ENCODE measurements at places on chromosomes 16 and 17. TPM values are rescaled to one million over a fixed set of nuclear protein-coding genes. Genes with fewer than 3 reads are reported as not detected.

The PSKH1 gene
- total RNA-seq = 27.9 TPM

- no peak overlapping the region for H3K27ac ChIP-seq
- no peak overlapping the region for H3K4me3 ChIP-seq
- H3K4me1 ChIP-seq = no peaks in the 10 kb centered on the region
- no peak for DNase-seq
- H3K27me3 ChIP-seq = peaks cover 7% of the 10 kb centered on the region
Observed at GRCh38 chr17:79922116-79922601, 82.9 kb upstream of the CBX4 start.

The CDH15 gene
- 12.6 TPM for total RNA-seq

GRCh38 chr16:79656553-79657115, 56.1 kb upstream of the MAF start:
- no peak for DNase-seq
- H3K4me3 ChIP-seq = no peak overlapping the region
- H3K27ac ChIP-seq = no peak overlapping the region

DNA sequence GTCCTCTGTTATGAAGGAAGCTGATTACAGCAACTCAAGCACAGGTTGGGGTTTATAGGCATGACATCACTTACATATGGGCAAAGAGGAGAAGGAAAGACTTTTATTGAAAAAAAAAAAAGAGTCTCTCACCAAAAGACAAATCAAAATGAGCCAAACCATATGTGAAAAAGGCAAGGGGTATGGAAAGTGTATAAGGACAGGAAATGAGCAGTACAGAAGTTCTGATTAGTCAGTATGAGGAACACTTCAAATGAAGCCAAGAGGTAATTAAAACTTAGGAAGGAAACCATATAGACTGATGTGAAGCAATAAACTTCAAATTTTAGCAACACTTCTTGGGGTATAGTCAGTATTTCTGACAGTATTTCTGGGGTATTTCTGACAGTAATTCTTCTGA, 1372.6 kb downstream of the CDH11 start:
- no peak overlapping the region for H3K4me3 ChIP-seq
- no peak for DNase-seq
- no peak overlapping the region for H3K27ac ChIP-seq
- H3K27me3 ChIP-seq = no peaks in the 10 kb centered on the region
- H3K4me1 ChIP-seq = no peaks in the 10 kb centered on the region

DNA sequence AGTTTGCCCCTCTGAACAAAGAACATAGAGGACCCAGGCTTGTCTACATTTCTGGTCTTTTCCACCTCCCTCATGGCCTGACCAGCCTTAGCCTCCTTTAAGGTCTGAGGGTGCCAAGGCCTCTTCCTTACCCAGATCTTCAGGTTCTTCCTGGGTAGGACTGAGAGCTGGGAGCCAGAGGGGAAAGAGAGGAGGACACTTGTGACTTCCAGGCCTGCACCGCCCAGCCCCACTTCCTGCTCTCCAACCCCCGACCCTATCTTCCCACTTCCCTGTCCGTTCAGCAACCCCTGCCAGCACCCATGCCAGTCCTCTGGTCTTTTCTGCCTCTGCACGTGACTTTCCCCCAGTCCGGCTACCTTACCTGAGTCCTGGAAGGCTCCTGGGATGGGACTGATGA, 534 bp downstream of the PRSS36 start:
- peaks cover 8% of the 10 kb centered on the region for H3K27me3 ChIP-seq
- DNase-seq = no peak
- peaks cover 4% of the 10 kb centered on the region for H3K36me3 ChIP-seq
- no peak overlapping the region for H3K4me3 ChIP-seq
- H3K4me1 ChIP-seq = peaks cover 1% of the 10 kb centered on the region

The STXBP4 gene
- 17.7 TPM for total RNA-seq

GRCh38 chr17:31559584-31560501, 168.4 kb downstream of the RAB11FIP4 start:
- peaks cover 13% of the 10 kb centered on the region for H3K27me3 ChIP-seq
- no peak for DNase-seq
- peaks cover 7% of the 10 kb centered on the region for H3K4me1 ChIP-seq
- peaks cover 4% of the 10 kb centered on the region for H3K36me3 ChIP-seq

GRCh38 chr17:41687828-41688640, 651 bp upstream of the EIF1 start:
- H3K27me3 ChIP-seq = peaks cover 9% of the 10 kb centered on the region
- no peak for DNase-seq

The MMP2 gene
- 7.0 TPM for total RNA-seq

GRCh38 chr17:78366109-78366848, 6.4 kb upstream of the SOCS3 start:
- H3K27ac ChIP-seq = no peak overlapping the region
- no peaks in the 10 kb centered on the region for H3K36me3 ChIP-seq
- H3K4me1 ChIP-seq = peaks cover 15% of the 10 kb centered on the region
- H3K27me3 ChIP-seq = peaks cover 8% of the 10 kb centered on the region
- peak overlapping the region; percentile 15 for H3K4me3 ChIP-seq
- DNase-seq = peak; percentile 39

DNA sequence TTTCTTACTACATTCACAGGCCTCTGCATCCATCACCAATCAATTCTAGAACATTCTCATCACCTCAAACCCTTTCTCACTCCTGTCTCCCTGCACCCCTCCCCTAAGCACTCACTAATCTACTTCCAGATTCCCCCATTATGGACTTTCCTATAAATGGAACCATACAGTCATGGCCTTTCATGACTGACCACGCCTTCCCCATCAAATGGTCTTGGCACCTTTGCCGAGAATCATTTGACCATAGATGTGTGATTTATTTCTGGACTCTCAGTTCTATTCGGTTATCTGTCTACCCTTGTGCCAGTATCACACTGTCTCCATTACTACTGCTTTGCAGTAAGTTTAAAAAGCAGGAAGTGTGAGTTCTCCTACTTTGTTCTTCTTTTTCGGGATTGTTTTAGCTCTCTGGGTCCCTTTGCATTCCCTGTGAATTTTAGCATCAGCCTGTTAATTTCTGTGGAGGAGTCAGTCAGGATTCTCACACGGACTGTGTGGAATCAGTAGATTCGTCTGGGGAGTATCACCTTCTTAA, 27.5 kb downstream of the GTF3C1 start:
- H3K27me3 ChIP-seq = peaks cover 7% of the 10 kb centered on the region
- no peak for DNase-seq
- H3K4me3 ChIP-seq = no peak overlapping the region
- H3K27ac ChIP-seq = no peak overlapping the region
- H3K36me3 ChIP-seq = peaks cover 21% of the 10 kb centered on the region
- H3K4me1 ChIP-seq = peaks cover 8% of the 10 kb centered on the region

DNA sequence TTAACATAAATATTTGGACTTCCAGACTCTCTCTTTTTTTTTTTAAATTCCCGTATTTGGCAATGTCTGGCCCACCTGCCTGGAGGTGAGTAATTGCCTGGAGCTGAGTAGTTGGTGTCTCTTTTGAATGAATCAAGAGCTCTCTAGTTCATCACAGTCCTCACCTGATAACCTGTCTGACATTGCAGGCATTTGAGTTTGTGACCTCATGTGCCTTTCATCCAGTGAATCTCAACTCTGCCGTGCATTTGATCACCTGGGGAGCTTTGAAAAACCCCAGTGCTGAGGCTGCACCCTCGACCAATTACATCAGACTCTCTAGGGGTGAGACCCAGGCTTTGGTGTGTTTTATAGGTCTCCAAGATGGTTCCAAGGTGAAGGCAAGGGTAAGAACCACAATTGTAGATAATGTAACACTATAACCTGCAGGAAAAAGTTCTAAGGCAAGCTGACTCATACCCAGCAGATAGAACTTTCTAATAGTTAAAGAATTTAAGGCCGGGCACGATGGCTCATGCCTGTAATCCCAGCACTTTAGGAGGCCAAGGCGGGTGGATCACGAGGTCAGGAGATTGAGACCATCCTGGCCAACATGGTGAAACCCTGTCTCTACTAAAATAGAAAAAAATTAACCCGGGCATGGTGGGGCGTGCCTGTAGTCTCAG, 24.5 kb upstream of the HS3ST2 start:
- H3K27ac ChIP-seq = no peak overlapping the region
- peaks cover 5% of the 10 kb centered on the region for H3K27me3 ChIP-seq
- H3K36me3 ChIP-seq = peaks cover 5% of the 10 kb centered on the region
- no peak for DNase-seq
- no peak overlapping the region for H3K4me3 ChIP-seq

DNA sequence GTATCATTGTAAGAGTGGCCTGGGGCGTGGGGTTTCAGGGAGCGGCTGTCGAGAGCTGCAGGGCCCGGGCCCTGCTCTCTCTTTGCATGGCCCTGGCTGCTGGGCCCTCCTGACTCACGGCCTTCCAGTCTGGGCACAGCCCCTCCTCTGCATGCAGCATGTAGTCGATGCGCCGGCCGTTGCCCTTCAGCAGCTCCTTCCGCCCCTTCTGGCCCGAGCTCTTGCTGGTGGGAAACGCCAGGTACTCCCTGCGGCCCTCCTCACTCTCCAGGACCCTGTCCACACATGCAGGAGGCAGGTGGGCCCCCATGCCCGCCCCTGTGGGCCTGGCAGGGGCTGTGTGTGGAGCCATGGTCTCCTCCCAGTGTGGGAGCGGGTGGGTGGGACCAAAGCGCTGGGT, 50.7 kb downstream of the PRMT7 start:
- H3K27me3 ChIP-seq = peaks cover 26% of the 10 kb centered on the region
- no peak overlapping the region for H3K27ac ChIP-seq
- no peak overlapping the region for H3K4me3 ChIP-seq
- peaks cover 39% of the 10 kb centered on the region for H3K4me1 ChIP-seq
- no peak for DNase-seq

DNA sequence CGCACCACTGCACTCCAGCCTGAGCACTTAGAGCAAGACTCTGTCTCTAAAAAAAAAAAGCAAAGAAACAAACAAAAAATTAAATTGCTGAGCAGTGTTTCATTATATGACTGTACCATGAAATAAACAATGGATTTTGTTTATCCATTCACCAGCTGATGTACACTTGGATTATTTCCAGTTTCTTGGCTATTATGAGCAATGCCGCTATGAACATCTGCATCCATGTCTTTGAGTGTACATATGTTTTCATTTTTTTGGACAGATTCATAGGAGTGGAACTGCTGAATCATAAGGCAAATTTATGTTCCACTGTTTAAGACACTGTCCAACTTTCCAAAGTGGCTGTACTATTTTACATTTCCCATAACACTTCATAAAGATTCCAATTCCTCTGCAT, 8.0 kb downstream of the RNF157 start:
- H3K4me3 ChIP-seq = no peak overlapping the region
- H3K4me1 ChIP-seq = no peaks in the 10 kb centered on the region
- H3K36me3 ChIP-seq = no peaks in the 10 kb centered on the region
- H3K27me3 ChIP-seq = no peaks in the 10 kb centered on the region

GRCh38 chr17:69702078-69702477, 287.6 kb downstream of the MAP2K6 start:
- H3K27me3 ChIP-seq = peaks cover 6% of the 10 kb centered on the region
- no peak for DNase-seq
- H3K4me3 ChIP-seq = no peak overlapping the region

GRCh38 chr17:79670537-79671084, 59.8 kb upstream of the RBFOX3 start:
- peaks cover 20% of the 10 kb centered on the region for H3K27me3 ChIP-seq
- DNase-seq = peak; percentile 38
- peaks cover 47% of the 10 kb centered on the region for H3K4me1 ChIP-seq
- peak overlapping the region; percentile 80 for H3K4me3 ChIP-seq
- peaks cover 19% of the 10 kb centered on the region for H3K36me3 ChIP-seq

DNA sequence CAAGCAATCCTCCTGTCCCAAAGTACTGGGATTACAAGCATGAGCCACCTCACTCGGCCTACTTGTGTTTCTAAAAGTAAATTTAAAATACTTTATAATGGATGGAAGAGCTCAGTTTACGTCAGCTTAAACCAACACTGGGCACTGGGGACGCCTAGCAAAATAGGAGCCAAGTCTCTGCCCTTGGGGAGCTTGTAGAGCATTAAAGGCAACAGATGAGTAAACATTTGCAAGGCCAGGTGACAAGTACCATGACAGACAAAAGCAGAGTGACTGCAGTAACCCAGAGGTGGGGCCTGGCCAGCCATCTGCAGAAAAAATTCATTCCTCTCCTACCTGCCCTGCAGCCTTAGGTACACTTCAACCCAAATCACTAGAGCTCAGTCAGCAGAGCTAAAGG, 12.1 kb upstream of the NLK start:
- H3K27me3 ChIP-seq = no peaks in the 10 kb centered on the region
- H3K4me3 ChIP-seq = no peak overlapping the region
- no peak for DNase-seq
- no peak overlapping the region for H3K27ac ChIP-seq

DNA sequence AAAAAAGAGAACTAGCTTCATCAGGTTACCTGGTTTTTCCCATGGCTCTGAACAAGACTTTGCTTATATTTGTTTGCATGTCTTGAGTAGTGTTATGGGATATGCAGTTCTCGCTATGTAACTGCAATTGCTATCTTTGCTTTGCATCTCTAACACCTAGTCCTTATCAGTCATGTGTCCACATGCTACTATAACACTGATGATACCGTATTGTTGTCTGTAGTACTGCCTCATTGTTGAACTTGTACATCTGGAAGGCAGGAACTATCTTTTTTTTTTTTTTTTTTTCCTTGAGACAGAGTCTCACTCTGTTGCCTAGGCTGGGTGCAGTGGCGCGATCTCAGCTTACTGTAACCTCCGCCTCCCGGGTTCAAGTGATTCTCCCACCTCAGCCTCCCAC, 2.5 kb downstream of the PSME3 start:
- H3K4me1 ChIP-seq = peaks cover 9% of the 10 kb centered on the region
- no peak for DNase-seq
- no peaks in the 10 kb centered on the region for H3K36me3 ChIP-seq
- no peak overlapping the region for H3K27ac ChIP-seq
- H3K27me3 ChIP-seq = no peaks in the 10 kb centered on the region
- no peak overlapping the region for H3K4me3 ChIP-seq

The SLC6A4 gene
- not detected for total RNA-seq

- H3K4me3 ChIP-seq = no peak overlapping the region
- no peaks in the 10 kb centered on the region for H3K4me1 ChIP-seq
- H3K36me3 ChIP-seq = peaks cover 17% of the 10 kb centered on the region
- peaks cover 2% of the 10 kb centered on the region for H3K27me3 ChIP-seq
Observed at GRCh38 chr17:32161506-32162365, 19.4 kb downstream of the RHOT1 start.

- H3K36me3 ChIP-seq = no peaks in the 10 kb centered on the region
- H3K4me1 ChIP-seq = no peaks in the 10 kb centered on the region
- H3K27me3 ChIP-seq = peaks cover 2% of the 10 kb centered on the region
- no peak overlapping the region for H3K27ac ChIP-seq
- no peak for DNase-seq
- H3K4me3 ChIP-seq = no peak overlapping the region
Observed at GRCh38 chr16:19380328-19380727, 37.4 kb upstream of the TMC5 start.

The TNFSF13 gene
- not detected for total RNA-seq

The KIAA0753 gene
- 25.6 TPM for total RNA-seq

The PERCC1 gene
- total RNA-seq = not detected

The ERCC4 gene
- 14.5 TPM for total RNA-seq

DNA sequence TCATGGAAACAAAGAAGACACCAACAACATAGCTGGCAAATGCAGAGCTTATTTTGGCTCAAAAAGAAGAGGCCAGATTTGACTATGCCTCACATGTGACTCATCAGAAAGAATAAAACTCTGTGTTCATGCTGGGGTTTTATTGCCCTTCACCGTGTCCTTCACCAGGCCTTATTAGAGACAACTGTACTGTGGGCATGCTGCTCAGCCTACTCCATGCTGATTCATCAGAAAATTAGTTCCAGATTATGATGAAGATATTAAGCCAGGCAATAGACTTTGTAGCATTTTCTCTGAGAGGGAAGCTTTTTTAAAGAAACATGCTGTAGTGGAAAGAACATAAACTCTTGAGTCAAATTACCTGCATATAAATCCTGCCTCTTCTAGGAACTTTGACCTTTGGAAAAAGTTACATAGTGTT, 89.8 kb downstream of the CYB561 start:
- DNase-seq = no peak
- no peak overlapping the region for H3K4me3 ChIP-seq
- peaks cover 12% of the 10 kb centered on the region for H3K4me1 ChIP-seq
- peaks cover 6% of the 10 kb centered on the region for H3K36me3 ChIP-seq
